ENCODE measurements at places on chromosomes 4 and X.

- DNase-seq, result no peak
Measured at GRCh38 chrX:147894366-147894963, 17.3 kb upstream of the FMR1 start.

- DNase-seq, result no peak
Measured at GRCh38 chr4:137510557-137511265, 21.6 kb downstream of the PCDH18 start.

DNA sequence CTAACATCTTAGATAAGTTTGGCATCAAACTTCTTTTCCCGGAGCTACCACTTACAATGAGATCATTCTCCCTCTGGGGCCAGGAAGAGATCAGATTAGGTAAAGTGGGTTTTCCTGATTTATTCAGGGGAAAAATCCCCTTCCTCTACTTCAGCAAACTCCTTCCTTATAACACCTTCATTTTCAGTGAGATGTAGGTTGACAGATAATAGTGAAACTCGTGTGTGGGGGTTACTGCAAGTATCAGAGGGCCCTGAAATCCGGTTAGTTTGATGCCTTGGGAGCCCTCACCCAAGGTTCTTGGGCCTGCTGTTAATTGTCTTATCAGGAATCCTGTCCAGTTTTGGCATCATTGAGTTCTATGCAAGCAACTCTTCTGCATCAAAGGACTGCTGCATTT is 10.8 kb downstream of the FTHL17 start:
- no peak for DNase-seq

DNA sequence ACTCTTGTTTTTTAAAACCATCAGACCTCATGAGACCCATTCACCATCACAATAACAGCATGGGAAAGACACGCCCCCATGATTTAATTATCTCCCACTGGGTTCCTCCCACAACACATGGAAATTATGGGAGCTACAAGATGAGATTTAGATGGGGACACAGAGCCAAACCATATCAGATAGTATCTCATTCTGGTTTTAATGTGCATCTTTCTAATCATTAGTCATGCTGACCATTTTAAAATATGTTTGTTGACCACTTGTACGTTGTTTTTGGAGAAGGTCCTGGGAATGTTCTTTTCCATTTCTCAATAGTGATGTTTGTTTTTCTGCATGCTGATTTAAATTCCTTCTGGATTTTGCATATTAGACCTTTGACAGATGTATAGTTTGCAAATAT is 119.0 kb downstream of the RTL3 start:
- no peak for DNase-seq

- DNase-seq, result no peak
Measured at GRCh38 chrX:74579597-74580198, 34.7 kb downstream of the RLIM start.

DNA sequence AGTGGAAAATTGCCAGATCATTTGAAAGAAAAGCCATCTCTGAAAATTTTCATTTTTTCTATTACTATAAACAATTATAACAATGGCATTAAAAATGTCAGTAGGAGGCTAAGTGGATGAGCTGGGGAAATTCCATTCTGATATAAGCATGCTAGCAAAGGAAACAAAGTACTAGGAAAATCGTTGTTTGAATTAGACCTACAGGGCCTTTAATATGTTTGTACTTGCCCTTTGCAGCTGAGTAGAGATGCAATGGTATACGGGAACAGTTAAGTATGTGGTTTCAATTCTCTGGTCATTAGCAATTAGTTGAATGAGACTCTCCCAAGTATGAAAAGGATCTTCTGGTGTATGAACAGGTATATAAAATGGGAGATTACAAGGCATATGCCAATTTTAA is 452.2 kb downstream of the PCDH11X start:
- DNase-seq, result no peak

GRCh38 chr4:143337600-143338287 is 1.1 kb downstream of the GAB1 start:
- peak; percentile 78 for DNase-seq

DNA sequence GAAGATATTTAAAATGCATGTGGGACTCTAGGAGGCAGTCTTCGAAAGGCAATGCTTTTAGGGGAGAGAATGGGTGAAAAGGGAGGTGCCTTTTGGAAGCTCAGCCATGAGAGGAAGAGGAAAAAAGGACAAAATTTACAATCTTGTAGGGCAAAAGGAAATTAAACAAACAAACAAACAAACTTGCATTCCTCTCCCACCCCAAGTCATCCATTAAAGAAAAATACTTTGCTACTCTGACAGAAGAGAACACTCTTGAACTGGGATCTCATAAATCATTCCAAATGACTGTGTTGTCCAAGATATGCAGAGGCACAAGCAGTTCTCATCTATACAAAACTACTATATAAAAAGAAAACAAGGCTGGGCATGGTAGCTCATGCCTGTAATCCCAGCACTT is 46.7 kb downstream of the HELQ start:
- DNase-seq, result no peak

DNA sequence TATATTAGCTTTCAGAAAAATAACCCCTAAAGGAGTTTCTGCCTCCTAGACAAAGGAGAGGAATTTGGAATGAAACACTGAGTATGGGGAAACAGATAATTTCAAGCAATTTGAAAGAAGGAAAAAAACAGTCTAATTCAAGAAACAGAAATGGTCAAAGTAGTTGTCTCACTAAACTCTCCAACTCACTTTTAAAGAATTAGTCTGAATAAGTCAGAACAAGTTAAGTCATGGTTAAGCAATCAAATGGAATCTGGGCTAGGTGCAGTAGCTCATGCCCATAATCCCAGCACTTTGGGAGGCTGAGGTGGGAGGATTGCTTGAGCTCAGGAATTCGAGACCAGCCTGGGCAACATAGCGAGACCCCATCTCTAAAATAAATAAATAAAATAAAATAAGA is 95.7 kb upstream of the GRIA3 start:
- no peak for DNase-seq

DNA sequence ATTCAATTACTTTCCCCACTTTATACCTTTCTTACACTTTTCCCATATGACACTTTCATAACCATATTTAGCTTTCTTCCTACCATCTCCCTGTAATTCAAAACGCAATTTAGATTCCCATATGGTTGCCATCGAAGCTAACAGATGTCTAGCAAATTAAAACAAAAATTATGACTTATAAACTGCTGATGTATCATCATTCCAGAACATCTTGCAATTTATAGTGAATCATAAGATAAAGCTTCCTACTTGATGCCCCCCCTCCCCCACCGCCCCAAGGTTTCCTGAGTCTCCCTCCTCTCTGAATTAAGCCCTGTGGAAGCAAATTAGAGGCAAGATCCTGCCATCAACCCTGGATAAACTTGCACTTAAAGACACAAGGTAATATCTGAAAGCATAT is 5.4 kb downstream of the TSPAN5 start:
- no peak for DNase-seq

DNA sequence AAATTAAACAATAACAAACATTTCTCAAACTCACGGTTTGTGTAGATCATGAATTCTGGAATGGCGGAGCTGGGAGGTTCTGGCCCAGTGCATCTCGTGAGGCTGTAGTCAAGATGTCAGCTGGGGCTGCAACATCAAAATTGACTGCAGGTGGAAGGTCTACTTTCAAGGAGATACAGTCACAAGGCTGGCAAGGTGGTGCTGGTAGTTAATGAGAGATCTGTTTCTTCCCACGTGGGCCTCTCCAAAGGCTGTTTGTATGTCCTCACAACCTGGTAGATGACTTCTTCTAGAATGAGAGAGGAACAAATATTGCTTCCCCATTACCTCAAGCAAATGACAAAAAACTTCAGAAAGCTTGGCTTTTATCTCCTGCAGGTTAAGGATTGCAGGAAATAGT is 8.0 kb upstream of the PRDX4 start:
- no peak for DNase-seq

GRCh38 chrX:40267334-40268187 is 169.8 kb upstream of the BCOR start:
- no peak for DNase-seq

- no peak for DNase-seq
Measured at GRCh38 chrX:131910586-131910985, 112.5 kb upstream of the STK26 start.

DNA sequence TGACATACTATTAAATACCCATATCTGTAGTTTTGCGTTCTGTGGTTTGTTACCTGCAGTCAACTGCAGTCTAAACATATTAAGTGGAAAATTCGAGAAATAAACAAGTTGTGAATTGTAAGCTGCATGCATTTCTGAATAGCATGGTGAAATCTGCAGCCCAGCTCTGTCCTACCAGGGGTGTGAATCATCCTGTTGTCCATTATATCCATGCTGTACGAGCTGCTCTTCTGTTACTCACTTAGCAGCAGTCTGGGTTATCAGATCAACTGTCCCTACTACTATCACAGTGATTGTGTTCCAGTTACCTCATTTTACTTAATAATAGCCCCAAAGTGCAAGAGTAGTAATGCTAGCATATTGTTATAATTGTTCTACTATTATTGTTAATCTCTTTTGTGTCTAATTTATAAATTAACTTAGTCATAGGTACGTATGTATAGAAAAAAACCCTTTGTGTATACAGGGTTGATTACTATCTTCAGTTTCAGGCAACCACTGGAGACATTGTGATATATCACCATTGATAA is 173.7 kb upstream of the FAT4 start:
- DNase-seq, result no peak

GRCh38 chr4:180394730-180395129 is 1848.5 kb upstream of the TENM3 start:
- DNase-seq, result no peak

DNA sequence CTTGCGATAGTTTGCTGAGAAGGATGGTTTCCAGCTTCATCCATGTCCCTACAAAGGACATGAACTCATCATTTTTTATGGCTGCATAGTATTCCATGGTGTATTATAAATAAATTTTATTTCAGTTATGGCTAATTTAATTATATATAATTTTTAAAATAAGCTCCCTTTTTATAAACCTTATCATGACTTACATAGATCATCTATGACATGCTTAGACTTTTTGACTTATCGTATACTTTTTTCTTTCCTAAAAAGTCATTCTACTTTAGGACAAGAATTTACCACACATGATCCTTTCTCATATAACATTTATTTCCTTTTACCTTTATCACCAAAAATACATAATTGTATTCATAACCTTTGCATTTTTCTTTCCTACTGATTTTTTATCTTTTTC is 376.5 kb downstream of the CCSER1 start:
- no peak for DNase-seq

- DNase-seq, result no peak
Measured at GRCh38 chrX:12929701-12930100, 23.3 kb downstream of the TLR8 start.

GRCh38 chrX:15299941-15300851 is 15.2 kb downstream of the ASB11 start:
- no peak for DNase-seq

- no peak for DNase-seq
Measured at GRCh38 chr4:78749972-78750727, 26.0 kb upstream of the BMP2K start.

GRCh38 chr4:159002950-159003349 is 99.9 kb upstream of the RAPGEF2 start:
- no peak for DNase-seq

DNA sequence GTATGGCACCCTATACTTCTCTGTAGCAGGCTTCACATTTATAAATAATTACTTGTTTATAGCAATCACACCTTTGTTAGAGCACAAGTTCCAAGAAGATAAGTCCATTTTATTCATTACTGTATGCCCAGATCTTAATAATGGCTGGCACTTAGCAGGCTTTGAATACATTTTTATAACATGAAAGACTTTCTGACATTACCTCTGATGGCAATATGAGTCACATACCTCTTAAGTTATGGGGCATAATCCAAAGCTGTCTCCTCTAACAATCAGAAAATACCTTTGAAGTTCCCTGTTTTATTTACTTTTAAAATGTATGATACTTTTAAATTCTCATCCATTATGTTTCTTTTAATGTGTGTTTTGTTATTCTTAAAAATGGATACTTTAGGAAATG is 12.2 kb downstream of the SCRG1 start:
- DNase-seq, result no peak

DNA sequence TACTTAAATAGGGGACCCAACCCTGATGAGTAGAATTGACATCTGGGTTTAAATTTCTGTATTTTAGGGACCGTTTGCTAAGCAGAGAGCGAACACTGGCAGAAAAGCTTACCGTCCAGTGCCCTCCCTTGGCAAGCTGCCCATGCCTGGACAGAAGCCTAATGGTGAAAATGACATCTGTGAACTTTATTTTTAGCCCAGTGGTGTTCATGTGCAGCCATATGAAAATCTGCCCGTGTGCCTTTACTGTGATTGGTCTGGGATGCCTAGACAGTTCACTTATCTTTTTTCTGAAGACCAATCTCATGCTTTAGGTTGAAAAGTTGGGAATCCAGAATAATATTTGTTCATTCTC is 1.1 kb downstream of the STBD1 start:
- DNase-seq, result no peak

GRCh38 chrX:47752685-47753084 is 84.0 kb upstream of the ZNF81 start:
- DNase-seq, result no peak

DNA sequence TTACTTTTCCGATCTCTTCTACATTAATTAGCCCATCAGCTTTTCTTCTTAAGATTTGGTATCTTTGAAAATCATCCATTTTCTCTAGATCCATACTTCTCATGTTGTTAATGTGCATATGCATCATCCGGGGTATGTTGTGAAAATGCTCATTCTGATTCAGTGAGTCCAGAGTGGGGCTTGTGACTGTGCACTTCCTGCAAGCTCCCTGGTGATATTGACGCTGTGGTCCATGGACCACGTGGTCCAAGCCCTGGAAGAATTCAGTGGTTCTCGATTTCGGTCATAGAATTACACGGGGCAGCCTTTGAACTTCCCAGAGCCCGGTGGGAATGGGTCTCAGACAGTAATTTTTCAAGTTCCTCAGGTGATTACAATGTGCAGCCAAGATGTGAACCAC is 69.8 kb downstream of the ZFX start:
- no peak for DNase-seq

GRCh38 chrX:115400960-115401359 is 111.4 kb downstream of the LUZP4 start:
- no peak for DNase-seq

DNA sequence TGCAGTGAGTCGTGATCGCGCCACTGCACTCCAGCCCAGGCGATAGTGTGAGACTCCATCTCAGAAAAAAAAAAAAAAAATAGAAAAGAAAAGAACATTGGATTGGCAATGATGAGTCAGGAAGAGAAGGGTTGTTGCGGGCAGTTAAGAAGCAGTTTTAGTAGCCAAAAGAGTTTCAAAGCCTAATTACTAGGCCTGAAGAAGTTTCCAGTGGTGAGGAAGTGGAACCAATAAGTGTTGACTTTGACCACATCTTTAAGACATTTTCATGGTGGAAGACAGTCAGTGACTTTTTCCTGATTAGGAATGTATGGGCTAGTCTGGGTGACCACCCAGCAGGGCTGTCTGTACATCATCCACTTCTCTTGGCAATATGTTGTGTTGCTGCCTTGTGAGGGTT is 442.3 kb downstream of the AFF2 start:
- no peak for DNase-seq

GRCh38 chr4:97938141-97938540 is 205.1 kb downstream of the STPG2 start:
- DNase-seq, result no peak
